ENCODE measurements at places on chromosomes 1 and 21.

DNA sequence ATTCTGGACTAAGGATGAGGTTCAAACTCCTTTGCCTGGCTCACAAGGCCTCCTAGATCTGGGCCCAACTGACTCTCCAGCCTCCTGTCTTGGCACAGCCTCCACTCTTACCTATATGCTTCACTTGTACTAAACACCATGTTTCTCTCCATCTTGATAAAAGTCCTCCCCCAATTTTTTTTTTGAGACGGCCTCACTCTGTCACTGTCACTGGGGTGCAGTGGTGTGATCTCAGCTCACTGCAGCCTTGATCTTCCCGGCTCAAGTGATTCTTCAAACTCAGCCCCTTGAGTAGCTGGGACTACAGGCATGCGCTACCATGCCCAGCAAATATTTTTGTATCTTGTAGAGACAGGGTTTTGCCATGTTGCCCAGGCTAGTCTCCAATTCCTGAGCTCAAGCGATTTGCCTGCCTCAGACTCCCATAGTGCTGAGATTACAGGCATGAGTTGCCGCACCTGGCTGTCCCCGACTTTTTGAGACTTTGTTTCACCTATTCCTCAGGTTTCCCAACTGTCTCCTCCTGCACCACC, 39.7 kb downstream of the CD34 start:
- DNase-seq: no peak

DNA sequence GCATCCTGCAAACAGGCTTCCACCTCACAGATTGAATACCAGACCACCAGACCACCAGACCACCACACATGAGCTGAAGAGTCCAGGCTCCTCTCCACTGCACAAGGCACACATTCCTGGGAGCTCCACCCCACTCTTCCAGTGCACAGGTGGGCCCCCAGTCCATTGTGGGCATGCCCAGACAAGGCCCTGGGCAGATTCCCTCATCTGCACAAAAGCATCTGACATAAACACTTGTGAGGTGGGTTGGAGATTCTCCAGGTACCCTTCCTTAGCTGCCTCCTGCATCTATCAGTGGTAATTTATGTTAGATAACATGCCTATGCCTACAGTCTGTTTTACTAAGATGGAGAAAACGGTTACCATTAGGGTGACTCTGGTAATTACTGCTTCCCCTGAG, 11.6 kb upstream of the CTBS start:
- no peak for DNase-seq

DNA sequence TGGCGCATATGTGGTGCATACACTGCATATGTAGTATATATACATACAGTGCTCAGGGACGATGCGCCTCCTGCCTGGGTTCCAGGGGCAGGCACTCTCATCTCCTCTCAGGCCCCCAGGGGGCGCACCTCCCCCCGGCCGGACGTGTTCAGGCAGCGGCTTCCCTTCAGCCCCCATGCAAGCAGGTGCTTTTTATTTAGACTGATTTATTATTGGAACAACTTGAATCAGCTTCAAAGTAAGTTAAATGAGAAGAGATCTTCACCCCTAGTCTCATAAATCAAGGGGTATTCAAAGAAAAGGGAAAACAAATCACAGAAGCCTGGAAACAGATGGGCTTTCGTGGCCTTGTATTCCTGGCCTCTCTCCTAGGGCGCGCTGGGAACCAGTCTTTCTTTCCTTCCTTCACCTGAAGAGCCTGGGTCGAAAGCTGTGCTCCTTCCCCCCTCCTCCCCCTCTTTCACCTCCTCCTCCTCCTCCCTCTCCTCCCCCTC, 64.6 kb downstream of the UBIAD1 start:
- no peak for DNase-seq

- DNase-seq: no peak
Observed at GRCh38 chr1:24252185-24252780, 65.2 kb upstream of the IFNLR1 start.

- DNase-seq: no peak
Observed at GRCh38 chr21:16476056-16476825, 746.5 kb downstream of the USP25 start.

DNA sequence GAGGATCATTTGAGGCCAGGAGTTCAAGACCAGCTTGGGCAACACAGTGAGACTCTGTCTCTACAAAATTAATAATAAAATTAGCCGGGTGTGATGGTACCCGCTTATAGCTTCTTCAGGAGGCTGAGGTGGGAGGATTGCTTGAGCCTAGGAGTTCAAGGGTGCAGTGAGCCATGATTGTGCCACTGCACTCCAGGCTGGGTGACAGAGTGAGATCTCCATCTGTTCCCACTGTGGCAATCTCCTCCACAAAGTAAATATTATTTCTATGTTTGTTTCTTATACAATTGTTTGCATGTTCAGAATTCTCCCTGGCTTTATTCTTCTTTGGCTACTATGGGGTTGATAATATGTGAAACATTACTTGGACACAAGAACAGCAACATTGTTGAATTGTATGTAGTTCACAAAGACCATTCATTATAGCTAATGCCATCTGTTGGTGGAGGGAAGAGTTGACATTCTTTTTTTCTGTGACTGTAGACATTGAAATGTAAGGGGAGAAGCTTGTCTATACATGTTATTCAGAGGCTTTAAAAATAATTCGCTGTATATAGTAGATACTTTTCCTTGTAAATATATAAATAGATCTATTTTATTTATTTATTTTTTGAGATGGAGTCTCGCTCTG, 47.8 kb upstream of the SRSF10 start:
- no peak for DNase-seq

- no peak for DNase-seq
Observed at GRCh38 chr1:203521812-203522211, 27.9 kb downstream of the OPTC start.

GRCh38 chr21:21385404-21385803, 387.2 kb downstream of the NCAM2 start:
- DNase-seq: no peak

DNA sequence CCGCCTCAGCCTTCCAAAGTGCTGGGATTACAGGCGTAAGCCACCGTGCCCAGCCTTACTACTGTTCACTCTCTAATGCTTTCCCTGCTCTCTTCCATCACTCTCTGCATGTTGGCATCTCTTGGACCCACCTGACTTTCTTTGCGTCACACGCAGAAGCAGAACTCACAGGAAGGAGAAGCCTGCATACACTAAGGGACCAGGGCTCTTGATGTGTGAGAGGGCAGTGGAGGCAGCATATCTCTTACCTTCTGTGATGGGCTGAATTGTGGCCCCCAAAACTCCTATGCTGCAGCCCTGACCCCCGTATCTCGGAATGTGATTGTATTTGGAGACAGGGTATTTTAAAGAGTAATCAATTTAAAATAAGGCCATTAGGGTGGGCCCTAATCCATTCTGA, 26.7 kb upstream of the SLAMF9 start:
- DNase-seq: no peak

DNA sequence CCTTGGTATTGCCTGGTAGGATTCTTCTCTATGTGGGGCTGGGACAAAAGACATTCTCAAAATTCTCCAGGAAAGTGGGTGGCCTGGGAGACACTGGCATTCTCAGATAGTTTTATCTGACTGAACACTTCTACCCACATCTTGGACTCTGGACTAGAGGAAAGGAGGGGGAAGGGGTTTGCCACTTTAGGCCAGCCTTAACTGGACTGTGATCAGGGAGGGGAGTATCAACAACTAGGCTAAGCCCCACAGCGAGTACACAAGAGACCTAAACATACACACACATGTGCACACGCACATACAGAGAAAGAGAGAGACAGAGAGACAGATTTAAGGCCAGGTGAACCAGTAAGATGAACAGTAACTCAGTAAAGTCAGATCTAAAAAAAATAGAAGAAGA, 1.2 kb upstream of the SEMA6C start:
- no peak for DNase-seq

DNA sequence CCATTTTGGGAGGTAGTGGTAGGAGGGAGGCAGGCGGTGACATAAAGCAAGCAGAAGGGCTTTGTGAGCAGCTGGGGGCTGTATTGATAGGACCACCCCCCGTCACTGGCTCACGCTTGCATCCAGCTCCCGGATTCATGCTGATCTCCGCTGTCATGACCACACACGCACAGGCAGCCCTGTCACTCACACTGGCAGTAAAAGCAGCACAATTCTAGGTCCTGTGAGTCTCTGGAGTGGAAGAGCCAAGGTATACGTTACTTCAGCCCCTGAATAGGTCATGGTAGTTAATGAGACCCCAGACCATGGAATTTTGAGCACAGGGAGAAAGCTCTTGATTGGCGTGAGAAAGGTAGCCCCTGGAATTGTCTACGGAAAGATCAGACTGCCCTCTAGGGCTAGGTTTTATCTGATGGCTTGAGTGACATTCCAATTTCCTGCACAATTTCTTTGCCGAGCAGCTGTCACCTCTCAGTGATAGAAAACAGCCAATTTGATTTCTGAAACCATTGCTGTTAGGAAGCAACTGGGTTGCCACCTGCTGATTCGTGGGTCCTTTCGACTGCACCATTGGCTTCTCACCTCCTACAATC, 5.4 kb downstream of the OR2B11 start:
- no peak for DNase-seq

- peak; percentile 50 for DNase-seq
Observed at GRCh38 chr1:225653463-225654276, 747 bp upstream of the ENAH start.

GRCh38 chr1:220616836-220617235, 73.3 kb upstream of the C1orf115 start:
- DNase-seq: no peak

DNA sequence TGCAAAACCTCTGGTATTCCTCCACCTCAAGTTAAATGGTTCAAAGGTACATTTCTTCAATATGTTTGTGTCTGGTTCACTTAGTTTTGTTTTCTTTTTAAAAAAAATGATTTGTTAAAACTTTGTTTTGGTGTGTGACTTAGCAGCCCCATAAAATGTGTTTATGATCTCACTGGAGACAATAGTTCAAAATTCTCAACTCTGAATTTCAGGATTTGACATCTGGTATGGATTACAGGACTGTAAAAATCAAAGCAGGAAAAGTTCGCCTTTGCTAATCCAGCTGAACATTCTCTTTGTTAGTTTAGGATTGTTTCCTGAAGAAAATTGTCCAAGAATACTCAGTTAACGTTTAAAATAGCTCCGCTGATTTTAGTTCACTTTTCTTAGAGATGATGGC, 231.7 kb downstream of the HMCN1 start:
- DNase-seq: no peak

DNA sequence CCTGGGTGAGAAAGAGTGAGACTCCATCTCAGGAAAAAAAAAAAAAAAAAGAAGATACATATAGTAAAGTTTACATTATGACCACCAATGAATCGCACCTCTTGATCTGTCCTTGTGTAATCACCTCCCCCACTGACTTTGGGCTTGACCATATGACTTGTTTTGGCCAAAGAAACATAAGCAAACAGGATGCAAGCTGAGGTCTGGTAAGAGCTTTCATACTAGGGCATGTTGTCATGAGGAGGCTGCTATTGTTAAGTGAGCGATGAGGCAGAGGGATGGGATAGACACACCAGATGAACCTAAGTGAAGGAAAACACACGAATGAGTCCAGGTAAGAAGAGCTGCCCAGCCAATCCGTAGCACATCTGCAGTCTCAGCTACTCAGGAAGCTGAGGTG, 10.7 kb downstream of the ENAH start:
- no peak for DNase-seq

GRCh38 chr1:164602480-164603093, 43.6 kb downstream of the PBX1 start:
- no peak for DNase-seq

- DNase-seq: no peak
Observed at GRCh38 chr1:183689762-183690204, 36.7 kb upstream of the APOBEC4 start.

DNA sequence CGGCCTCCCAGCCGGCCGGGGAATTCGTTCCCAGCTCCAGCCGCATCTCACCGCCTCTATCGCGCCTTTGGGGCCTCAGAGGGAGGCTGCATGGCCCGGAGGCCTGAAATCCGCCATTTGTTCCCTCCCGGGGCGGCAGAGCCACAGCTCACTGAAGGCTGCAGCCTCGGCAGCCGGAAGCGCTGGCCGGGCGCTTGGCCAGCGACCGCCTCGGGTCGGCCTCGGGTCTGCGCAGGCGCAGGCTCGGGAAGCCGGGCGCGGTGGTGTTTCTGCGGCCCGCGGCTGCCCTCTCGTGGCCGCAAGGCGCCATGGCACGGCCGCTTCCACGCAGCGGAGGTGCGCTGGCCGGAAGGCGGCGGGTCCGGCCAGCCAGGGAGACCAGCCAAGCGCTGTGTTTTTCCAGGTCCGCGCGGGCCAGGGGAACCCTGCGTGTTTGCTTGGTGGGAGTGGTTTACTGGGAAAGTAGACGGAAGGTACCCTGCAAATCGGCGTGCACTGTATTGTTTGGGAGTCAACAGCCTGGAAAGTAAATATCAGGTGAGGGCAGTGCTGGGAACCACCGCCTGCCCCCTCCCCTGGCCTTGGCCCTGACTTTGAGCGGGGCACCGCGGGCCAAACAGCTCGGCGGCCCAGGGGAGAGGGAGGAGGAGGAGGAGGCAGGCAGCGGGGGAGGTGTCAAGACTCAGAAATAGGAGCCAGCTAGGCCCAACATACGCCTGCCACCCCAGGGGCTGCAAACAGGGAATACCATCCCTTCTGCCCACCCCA, 52.7 kb upstream of the CD34 start:
- no peak for DNase-seq

GRCh38 chr1:206864939-206865671, at the start of gene IL20:
Gene IL20, plus strand, starts transcription at chr1:206865623. Its CDS starts 230 bp downstream, at chr1:206865853.
- peak; percentile 64 for DNase-seq

- no peak for DNase-seq
Observed at GRCh38 chr1:204873176-204873575, 2.5 kb downstream of the NFASC start.

DNA sequence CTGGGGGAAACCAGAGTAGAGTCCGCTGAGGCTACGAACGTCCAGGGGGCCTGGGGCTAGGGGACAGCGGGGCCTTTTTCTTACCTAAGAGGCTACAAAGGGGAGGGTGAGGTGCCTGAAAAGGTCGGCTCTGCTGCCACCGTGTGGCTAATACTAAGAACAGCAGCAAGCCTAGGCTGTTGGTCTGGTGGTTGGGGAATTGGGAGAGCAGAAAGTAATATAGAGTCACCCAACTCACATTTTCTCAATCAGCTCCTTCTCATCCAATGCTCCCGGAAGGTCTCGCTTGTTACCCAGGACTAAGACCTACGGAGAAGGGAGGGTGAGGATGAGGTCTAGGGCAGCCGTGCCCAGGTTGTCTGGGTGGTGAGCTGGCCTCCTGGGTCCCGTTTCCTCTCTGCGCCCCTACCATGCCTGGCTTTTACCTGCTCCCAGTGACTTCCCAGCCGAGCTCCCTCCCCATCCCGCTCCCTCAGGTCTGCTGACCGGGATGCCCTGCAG, 9.3 kb downstream of the ARL8A start:
- DNase-seq: no peak

- DNase-seq: peak; percentile 95
Observed at GRCh38 chr1:32013386-32014198, at the start of gene KHDRBS1. Gene KHDRBS1, plus strand, starts transcription at chr1:32013868. Its CDS starts 128 bp downstream, at chr1:32013996.

- DNase-seq: no peak
Observed at GRCh38 chr21:45998871-45999580, 17.5 kb downstream of the COL6A1 start.
